HT1080 (cell line): ENCODE measurements at places on chromosomes 11 and 22. TPM values are rescaled to one million over a fixed set of nuclear protein-coding genes. Genes with fewer than 3 reads are reported as not detected.

DNA sequence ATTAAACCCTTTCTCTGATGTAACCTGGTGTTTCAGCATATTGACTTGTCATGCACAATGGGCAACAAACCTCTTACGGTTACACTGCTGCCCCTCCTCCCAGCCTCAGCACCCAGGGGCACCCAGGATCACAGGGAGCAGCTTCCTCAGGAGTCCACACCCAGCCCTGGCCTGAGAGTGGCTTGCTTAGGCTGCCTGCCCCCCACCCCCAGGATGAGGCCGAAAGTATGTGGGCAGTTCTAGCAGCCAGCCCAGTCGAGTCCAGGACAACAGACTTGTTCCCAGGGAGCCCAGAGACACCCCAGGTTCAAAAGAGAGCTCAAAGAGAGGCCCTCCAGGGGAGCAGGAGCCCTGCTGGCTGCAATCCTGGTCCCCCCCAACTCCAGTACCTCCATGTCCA, 108.1 kb upstream of the THY1 start:
- no peak for DNase-seq

DNA sequence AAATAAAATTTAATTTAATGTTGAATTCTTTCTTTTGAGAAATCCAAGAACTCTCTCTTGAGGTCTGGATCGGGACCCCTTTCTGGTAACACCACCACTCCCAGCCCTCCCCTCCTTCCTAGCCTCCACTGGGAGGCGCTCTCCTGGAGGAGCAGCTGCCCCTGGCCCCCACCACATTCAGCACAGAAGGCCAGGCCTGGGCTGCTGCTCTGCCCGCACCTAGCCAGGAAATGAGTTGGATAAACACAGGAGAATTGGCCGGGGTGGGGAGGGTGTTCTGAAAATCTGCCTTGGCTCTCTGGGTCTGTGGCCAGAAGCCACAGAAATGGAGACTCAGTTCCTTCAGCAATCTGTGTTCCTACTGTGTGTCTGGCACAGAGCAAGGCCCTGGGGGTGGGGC, 31.2 kb downstream of the C22orf42 start:
- DNase-seq, result no peak

The CASTOR1 gene
- 1.5 and 6.1 TPM in 2 replicates for total RNA-seq

The SYT7 gene
- 1.8 and 2.0 TPM in 2 replicates for total RNA-seq
